ENCODE measurements at places on chromosomes 5 and 9. TPM values are rescaled to one million over a fixed set of nuclear protein-coding genes. Genes with fewer than 3 reads are reported as not detected.

Gene CENPK
- total RNA-seq, result 35.5 TPM

Gene DMRT3
- total RNA-seq, result not detected

Gene PCDHB15
- 0.05 TPM for total RNA-seq

Gene CKMT2
- not detected for total RNA-seq

Gene HARS2
- 38.1 TPM for total RNA-seq

Gene SPACA9
- 4.6 TPM for total RNA-seq

Gene C9orf153
- total RNA-seq, result not detected

All from A549 treated with CpdA at 1 μM for 4 hours (cell line).